ENCODE measurements at places on chromosomes 6 and 20.

DNA sequence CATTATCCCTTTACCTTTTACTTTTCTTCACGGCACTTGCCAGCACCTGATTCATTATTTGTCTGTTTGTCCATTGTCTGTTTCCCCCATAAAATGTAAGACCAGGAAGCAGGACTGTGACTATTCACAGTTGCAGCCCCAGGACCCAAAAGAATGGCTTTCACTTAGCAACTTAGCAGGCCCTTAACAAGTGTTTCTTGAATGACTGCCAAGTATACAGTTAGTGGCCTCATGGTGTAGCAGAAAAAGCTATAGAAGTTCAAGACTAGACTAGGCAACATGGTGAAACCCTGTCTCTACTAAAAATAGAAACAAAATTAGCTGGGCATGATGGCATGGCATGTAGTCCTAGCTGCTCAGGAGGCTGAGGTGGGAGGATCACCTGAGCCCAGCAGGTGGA, 4.3 kb downstream of the SLC26A8 start:
- DNase-seq: no peak

DNA sequence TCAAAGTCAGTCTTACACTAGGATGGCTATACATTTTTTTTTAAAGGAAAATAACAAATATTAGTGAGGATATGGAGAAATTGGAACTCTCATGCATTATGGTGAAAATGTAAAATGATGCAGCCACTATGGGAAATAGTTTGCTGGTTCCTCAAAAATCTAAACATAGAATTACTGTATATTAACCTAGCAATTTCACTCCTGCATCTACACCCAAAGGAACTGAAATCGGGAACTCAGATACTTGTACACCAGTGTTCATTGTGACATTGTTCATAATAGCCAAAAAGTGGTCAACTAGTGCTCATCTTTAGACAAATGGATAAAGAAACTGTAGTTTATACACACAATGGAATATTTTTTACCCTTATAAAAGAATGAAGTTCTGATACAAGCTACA, 110.7 kb downstream of the UTRN start:
- DNase-seq: no peak

DNA sequence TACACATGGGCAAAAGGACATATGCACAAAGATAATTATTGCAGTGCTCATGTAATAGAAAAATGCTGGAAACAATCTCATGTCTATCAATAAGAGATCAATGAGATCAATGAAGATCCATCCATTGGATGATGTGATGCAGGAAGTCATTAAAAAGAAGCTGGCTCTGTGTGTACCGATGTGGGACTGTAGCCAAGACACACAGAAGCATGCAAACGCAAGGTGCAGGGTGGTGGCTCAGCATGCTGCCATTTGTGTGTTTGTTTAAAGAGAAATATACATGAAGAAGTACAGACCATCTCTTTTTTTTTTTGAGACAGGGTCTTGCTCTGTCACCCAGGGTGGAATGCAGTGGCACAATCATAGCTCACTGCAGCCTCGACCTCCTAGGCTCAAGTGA, 33.1 kb upstream of the KCNB1 start:
- no peak for DNase-seq

GRCh38 chr20:48741669-48742068, 86.1 kb downstream of the PREX1 start:
- DNase-seq: no peak

- peak; percentile 75 for DNase-seq
Measured at GRCh38 chr6:29752451-29753308, 29.4 kb downstream of the HLA-F start.

DNA sequence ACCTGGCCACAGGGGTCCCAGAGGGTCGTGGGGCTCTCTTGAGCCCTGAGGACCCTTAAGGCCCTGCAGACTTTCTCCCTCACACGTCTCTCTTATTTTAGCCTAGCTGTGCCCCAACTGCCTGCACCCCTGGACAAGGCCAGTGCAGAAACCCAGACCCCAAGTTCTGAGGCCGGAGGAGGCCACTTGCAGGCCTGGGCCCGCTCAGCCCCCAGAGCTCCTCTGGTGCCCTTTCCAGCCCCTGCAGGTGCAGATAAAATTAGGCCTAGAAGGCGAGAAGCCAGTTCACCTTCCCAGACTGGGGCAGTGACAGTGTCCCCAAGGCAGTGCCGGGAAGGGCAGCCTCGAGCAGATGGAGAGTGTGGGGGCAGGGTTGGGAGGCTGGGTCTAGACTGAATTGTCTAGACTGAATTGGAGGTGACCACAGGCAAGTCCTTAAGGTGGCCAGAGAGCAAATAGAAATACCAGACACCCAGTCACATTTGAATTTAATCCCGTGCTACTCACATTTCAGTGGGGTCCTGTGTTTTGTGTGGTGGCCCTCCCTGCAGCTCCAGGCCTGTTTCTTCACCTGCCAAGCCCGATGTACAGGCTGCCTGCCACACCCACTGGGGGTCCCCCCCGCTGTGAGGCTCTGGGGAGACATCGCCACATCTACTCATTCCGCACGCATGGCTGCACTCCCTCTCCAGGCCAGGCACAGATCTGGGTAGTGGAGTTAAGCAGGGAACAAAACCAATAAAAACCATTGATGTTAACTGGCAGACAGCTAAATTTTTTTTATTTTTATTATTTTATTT, 8.6 kb upstream of the IP6K3 start:
- no peak for DNase-seq

- DNase-seq: no peak
Measured at GRCh38 chr6:149200282-149200945, 117.1 kb upstream of the TAB2 start.

- no peak for DNase-seq
Measured at GRCh38 chr6:22470454-22471131, 98.8 kb upstream of the HDGFL1 start.

DNA sequence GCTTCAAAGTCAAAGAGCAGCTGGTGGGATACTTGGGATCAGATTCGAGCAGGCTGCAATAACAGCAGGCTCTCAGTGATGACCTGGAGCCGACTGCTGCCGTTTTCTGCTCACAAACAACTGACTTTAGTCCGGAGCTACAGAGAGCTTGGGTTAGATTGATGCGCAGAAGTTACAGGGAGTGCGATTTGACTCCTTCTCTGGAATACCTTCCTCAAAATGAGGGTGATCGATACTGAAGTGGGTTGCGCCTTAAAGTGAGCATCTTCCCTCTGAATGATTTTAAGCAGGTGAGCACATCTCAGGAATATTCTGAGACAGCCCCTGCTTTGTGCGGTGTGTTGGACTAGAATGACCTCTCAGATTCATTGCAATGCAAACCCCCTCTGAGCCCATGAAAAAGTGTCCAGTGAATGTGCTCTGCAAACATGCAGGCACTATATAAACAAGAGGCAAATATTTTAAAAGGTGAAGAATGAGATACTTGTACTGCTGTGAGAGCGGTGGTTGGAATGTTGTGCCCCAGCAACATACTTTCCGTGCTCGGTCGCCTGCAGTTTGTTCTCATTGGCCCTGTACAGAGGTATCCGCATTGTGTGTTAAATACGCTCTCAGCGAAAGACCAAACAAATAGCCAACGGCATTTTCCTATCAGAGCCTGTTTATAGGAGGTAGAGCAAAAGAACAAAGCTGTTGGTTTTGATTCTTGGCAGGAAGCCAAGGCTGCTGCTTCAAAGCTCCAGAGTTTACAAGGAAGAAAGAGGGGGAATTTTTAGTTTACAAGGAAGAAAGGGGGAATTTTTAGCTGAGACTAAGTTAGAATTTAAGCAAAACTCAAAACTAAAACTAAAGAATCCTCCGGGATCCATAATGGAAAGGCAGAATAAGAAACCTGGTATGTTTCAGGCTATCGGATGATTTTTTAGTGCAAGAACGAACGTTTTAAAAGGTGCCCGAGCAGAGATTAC, 67.7 kb downstream of the PHACTR2 start:
- DNase-seq: no peak

GRCh38 chr20:53636540-53637097, 43.0 kb upstream of the ZNF217 start:
- DNase-seq: no peak

DNA sequence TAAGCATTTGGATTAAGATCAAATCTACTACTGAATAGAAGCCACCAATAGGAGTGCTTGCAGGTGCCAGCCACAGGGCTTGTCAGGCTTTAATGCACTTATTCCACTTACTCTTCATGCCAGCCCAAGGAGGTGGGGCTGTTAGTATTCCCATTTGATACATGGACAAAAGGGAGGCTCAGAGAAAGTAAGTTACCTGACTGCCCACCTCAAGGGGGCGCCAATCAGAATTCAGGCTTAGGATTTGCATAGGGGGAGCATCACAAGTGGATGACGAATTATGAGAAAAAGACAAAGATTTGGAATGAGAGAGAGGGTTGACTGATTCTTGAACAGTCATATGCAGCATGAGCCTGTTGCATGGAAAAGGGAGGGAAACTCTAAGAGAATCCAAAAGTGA, 188.4 kb upstream of the TSHZ2 start:
- no peak for DNase-seq

DNA sequence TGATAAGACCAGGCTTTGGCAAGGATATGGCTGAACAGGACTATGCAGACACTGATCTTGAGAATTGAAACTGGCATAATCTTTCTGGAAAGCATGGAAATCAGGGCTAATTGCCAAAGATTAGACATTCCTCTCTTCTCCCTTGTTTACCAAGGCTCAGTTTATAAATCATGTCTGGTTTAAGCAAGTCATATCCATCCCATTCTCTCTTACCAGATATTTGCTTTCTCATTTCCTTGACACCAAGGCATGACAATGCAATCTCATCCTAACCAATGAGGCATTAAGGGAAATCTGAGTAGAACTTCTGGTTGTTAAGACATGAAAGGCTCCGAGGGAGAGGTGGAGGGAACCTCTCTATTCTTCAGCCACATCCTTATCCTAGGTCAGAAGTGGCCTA, 110.3 kb upstream of the CEP85L start:
- no peak for DNase-seq

DNA sequence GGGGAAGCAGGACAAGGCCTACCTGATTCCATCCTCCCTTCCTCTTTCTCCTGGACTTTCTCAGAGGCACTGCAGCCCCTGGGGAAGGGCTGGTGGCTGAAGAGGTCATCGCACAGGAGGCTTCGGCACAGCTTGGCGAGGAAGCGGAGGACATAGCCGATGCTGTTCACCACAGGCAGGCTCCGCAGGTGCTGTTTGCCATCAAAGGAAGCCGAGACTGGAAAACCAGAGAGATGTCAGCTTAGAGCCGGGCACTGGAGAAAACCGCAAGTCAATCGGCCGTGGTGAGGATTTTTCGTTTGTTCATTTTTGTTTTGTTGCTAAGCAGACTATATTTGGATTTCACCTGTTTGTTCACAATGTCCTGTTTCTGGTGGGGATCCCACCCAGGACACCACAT, 79.2 kb downstream of the SCML4 start:
- DNase-seq: no peak

- no peak for DNase-seq
Measured at GRCh38 chr6:113632220-113632864, 224.8 kb upstream of the MARCKS start.

DNA sequence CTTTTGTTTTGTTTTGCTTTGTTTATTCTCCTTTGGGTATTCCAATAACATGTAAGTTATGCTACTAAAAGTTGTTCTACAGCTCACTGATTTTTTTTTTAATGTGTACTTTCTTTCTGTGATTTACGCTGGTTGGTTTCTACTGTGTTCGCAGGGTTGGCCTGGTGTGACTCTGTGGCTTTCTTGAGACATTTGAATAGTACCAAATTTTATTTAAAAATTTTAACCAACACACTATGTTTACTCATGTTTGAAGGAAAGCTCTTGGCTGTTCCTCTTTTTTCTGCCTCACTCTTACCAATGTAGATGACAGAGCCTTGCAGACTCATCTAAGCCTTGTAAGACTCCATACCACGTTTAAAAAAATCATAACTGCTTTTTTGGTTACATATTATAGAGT, 1784.9 kb upstream of the DEFB115 start:
- no peak for DNase-seq

DNA sequence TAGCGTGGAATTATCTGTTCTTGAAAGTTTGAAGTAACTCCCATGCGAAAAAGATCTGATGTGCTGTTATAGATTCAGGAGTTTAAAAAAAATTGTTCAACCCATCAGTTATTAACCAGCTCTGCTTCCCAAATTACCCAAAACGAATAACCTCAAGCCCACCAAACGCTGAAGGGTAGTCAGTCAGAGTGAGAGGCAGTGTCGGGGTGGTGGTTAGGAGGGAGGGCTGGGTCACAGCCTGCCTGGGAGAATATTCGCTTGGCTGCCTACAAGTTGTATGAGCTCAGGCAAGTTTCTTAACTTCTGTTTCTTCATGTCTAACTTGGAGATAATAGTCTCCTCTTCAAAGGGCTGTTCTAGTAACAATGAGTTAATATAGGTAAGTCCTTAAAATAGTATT, 114.6 kb downstream of the JPH2 start:
- DNase-seq: no peak

- no peak for DNase-seq
Measured at GRCh38 chr6:138546733-138547185, 47.5 kb upstream of the NHSL1 start.

DNA sequence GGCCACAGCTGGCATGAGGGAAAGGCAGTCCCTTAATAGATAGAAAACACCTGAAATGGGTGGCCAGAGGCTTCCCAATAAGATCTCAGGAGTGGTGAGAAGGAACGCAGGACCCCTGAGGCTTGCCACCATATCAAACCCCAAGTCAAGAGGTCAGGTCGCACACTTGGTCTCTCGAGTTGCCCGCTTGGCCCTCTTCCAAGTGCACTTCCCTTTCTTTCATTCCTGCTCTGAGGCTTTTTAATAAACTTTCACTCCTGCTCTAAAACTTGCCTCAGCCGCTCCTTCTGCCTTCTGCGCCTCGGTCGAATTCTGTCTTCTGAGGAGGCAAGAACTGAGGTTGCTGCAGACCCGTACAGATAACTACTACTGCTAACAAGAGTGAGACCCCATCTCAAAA, 64.2 kb downstream of the SLC2A10 start:
- no peak for DNase-seq

DNA sequence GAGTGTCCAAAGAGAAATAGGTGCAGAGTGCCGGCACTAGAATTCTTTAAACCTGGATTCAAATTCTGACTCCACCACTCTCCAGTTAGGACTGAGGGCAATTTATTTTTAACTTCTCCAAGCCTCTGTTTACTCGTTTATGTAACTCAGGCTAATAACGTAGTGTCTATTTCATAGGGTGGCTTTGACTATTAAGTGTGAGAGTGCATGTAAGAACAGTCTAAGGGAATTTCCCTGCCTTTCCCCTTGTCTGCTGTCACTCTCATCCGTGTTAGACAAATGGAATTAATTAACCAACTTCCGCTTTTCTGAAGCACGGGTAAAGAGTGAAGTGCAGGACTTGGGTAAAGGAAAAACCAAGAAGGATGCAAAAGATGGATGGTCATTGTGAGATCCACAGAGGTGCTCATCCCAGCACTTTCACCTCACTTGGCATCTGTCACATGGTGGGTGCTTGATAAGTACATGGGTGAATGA, 4.1 kb upstream of the ZKSCAN8 start:
- DNase-seq: no peak

- no peak for DNase-seq
Measured at GRCh38 chr6:118473266-118473665, 74.8 kb upstream of the PLN start.

GRCh38 chr20:46501961-46502360, 11.4 kb downstream of the ZNF334 start:
- no peak for DNase-seq
